ENCODE measurements at places on chromosomes 6 and 20.

GRCh38 chr6:4607793-4608192, 168.4 kb upstream of the CDYL start:
- no peak for DNase-seq

DNA sequence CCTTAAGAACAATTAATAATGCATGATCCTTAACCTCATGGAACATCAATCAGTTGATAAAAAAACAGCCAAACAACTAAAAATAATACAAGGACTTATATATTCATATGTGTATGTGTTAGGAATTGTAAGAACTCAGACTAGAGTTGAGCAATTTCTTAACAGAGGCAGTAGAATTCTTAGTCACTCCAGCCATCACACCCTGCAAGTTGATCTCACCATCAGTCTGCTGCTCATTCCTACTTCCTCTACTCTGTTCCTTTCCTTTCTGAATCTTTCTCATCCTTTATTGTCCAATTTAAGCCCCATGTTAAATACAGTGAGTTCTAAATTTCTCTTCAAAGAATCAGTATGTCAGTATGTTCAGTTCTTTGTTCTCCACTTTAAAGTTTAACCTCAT, 2.6 kb downstream of the ZNF165 start:
- DNase-seq, result no peak

GRCh38 chr20:48041078-48041780, 255.9 kb upstream of the SULF2 start:
- no peak for DNase-seq

GRCh38 chr20:16438100-16438499, 135.1 kb downstream of the KIF16B start:
- DNase-seq, result no peak

GRCh38 chr6:1726341-1726768, 116.6 kb downstream of the FOXC1 start:
- peak; percentile 87 for DNase-seq

- DNase-seq, result peak; percentile 34
Measured at GRCh38 chr6:39927159-39927558, 7.1 kb downstream of the MOCS1 start.

DNA sequence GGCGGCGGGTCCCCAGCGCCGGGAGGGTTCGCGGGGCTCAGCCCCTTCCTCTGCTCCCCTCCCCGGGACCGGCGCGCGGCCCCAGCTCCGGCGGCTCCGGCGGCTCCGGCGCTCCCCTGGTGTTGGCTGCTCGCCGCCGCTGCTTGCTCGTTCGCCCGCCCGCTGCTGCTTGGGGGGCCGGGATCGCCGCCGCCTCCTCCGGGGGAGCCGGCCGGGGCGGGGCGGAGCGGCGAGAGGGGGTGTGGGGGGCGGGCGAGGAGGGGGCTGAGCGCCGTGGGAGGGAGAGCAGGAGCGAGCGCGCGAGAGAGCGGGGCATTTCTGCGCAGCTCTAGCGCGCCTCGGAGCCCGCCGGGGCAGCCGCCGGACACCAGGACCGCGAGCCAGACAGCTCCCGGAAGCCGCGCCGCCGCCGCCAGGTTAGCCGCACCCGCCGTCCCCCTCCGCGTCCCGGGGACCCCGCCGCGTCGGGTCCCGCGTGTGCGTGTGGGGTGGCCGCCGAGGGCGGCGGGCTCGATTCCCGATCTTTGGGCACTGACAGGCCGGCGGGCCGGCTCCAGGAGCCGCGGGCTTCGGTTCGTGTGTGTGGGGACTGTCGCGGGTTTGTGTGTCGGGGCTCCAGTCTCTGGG, 62.0 kb upstream of the EPB41L1 start:
- peak; percentile 64 for DNase-seq

- no peak for DNase-seq
Measured at GRCh38 chr20:1468117-1468624, 1.5 kb upstream of the NSFL1C start.

GRCh38 chr6:105593805-105594671, 191.2 kb upstream of the PREP start:
- DNase-seq, result no peak
